ENCODE measurements at places on chromosomes 12 and 14. TPM values are rescaled to one million over a fixed set of nuclear protein-coding genes. Genes with fewer than 3 reads are reported as not detected.

DBX2 gene
- total RNA-seq, result not detected

KRT80 gene
- total RNA-seq, result not detected

ZFYVE1 gene
- 23.1 TPM for total RNA-seq

OR4Q2 gene
- not detected for total RNA-seq

KRT85 gene
- not detected for total RNA-seq

CLEC4E gene
- not detected for total RNA-seq

AKAP3 gene
- 4.2 TPM for total RNA-seq

GCH1 gene
- total RNA-seq, result 36.1 TPM

CMKLR1 gene
- total RNA-seq, result not detected

LALBA gene
- total RNA-seq, result not detected
